ENCODE measurements at places on chromosomes 6 and 20. TPM values are rescaled to one million over a fixed set of nuclear protein-coding genes. Genes with fewer than 3 reads are reported as not detected.

GTSF1L gene
- not detected for total RNA-seq

DDX43 gene
- 0.49 TPM for total RNA-seq

SCRT2 gene
- total RNA-seq = not detected

GMDS gene
- total RNA-seq = 30.2 TPM

SLC44A4 gene
- 5.9 TPM for total RNA-seq

TNF gene
- total RNA-seq = not detected

EMILIN3 gene
- total RNA-seq = 5.6 TPM

CPXM1 gene
- total RNA-seq = 19.4 TPM

DNA sequence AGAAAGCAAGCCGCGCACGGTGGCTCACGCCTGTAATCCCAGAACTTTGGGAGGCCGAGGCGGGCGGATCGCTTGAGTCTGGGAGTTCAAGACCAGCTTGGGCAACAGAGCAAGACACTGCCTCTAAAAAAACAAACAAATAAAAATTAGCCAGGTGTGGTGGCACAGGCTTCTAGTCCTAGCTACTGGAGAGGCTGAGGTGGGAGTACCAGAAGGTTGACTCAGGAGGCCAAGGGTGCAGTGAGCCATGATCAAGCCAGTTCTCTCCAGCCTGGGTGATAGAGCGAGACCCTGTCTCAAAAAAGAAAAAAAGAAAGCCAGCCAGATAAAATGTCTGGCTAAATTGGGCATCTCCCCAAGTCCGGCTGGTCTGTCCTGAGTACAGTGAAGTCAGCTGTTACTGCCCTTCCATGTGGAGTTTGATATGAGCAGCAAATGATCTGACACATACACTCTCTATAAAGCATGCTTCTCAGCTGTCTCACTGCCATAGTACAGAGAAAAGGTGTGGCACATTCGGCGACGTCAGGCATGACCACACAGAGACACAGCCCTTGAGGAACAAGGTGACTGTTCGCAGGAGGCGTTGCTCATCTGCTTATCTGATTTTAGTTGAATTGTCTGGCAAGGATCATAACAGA lies 13.0 kb downstream of the CD83 start:
- no peak overlapping the region for H3K4me3 ChIP-seq
- H3K36me3 ChIP-seq = peaks cover 14% of the 10 kb centered on the region
- DNase-seq = no peak
- peaks cover 24% of the 10 kb centered on the region for H3K4me1 ChIP-seq
- H3K27ac ChIP-seq = no peak overlapping the region

- peaks cover 40% of the 10 kb centered on the region for H3K4me1 ChIP-seq
- DNase-seq = no peak
- no peak overlapping the region for H3K4me3 ChIP-seq
- no peaks in the 10 kb centered on the region for H3K27me3 ChIP-seq
- H3K36me3 ChIP-seq = no peaks in the 10 kb centered on the region
Observed at GRCh38 chr6:75170691-75171560, 34.9 kb downstream of the COL12A1 start.

GRCh38 chr6:132693478-132693877 lies 20.4 kb downstream of the VNN1 start:
- no peaks in the 10 kb centered on the region for H3K36me3 ChIP-seq
- no peak overlapping the region for H3K27ac ChIP-seq
- H3K4me1 ChIP-seq = no peaks in the 10 kb centered on the region
- H3K4me3 ChIP-seq = no peak overlapping the region

GRCh38 chr6:142940487-142940886 lies 4.5 kb downstream of the HIVEP2 start:
- H3K36me3 ChIP-seq = no peaks in the 10 kb centered on the region
- no peak overlapping the region for H3K27ac ChIP-seq
- H3K27me3 ChIP-seq = no peaks in the 10 kb centered on the region
- no peak for DNase-seq

DNA sequence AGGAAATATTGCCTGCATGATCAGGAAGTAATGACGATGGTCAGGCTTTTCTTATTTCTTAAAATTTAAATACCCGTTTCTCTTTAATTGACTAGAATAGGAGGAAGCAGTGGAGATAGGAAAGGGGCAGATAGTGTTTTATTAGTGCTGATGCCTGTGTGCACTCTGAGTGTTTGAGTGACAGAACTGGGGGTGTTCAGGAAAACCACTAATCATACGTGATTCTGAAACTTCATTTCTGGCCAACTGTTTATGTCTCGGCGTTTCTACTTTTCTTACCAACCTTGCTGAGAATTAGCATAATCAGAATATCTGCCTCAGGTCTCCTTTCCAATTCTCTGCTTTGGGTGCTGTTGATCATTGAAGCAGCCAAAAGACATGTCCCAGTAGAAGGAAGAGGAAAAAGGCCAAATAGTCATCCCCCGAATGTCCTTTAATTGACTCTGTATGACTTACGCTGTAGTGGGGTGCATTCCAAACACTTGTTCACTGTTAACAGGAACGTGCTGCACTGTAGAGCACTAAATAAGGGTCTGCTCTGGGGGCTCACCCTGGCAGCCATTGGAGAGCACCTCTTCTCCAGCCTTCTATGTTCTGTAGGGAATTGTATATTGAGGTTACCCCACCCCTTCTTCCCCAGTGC lies 152.9 kb downstream of the JARID2 start:
- H3K27ac ChIP-seq = no peak overlapping the region
- H3K36me3 ChIP-seq = no peaks in the 10 kb centered on the region
- peaks cover 35% of the 10 kb centered on the region for H3K4me1 ChIP-seq
- no peak overlapping the region for H3K4me3 ChIP-seq
- DNase-seq = no peak
- no peaks in the 10 kb centered on the region for H3K27me3 ChIP-seq

DNA sequence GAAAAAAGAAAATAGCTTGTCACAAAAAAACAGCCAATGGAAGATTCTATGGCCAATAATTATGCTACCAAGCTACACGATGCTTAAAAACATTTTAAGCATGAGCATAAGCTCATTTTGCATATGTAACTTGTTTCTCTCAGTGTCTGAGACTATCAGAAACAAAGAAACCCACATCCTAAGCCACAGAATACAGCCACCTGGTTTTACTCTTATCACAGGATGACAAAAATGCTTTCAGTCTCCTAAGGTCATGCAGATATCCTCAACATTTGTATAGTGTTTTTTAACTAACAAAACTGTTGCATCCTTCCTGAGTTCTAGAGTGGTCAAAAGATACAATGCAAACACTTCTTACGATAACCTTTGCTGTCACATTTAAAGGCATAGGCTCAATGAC lies 172.1 kb upstream of the RUNX2 start:
- H3K36me3 ChIP-seq = no peaks in the 10 kb centered on the region
- H3K27me3 ChIP-seq = no peaks in the 10 kb centered on the region
- H3K4me1 ChIP-seq = no peaks in the 10 kb centered on the region
- H3K4me3 ChIP-seq = no peak overlapping the region

DNA sequence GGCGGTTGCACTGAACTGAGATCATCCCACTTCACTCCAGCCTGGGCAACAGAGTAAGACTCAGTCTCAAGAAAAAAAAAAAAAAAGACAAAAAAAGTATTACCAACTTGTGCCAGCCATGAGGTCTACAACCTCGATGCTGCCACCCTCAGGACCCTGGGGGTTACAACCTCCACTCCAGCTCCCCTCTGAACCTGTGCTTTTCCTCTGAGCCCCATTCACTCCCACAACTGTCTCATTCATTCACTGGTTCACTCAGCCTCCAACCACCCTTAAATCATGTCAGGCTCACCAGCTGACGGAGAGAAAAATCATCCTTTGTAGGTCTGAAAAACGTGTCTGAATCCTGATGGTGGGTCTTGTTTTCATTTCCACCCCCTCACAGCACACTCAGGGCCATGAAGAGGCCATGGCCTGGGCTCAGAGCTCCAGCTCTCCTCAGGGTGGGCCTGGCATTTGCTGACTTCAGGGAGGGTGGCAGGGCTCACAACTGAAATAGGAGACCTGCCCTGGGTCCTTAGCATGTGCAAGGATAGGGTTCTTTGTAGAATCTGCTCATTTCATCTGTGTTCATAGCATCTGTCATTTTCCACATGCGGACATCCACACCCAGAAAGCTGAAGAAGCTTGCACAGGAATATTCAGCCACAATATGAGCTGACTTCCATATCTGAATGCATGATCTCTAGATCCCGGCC lies 1.9 kb upstream of the ULBP1 start:
- H3K27ac ChIP-seq = no peak overlapping the region
- no peaks in the 10 kb centered on the region for H3K36me3 ChIP-seq
- peak; percentile 62 for DNase-seq
- H3K27me3 ChIP-seq = peaks cover 5% of the 10 kb centered on the region
- peaks cover 28% of the 10 kb centered on the region for H3K4me1 ChIP-seq

DNA sequence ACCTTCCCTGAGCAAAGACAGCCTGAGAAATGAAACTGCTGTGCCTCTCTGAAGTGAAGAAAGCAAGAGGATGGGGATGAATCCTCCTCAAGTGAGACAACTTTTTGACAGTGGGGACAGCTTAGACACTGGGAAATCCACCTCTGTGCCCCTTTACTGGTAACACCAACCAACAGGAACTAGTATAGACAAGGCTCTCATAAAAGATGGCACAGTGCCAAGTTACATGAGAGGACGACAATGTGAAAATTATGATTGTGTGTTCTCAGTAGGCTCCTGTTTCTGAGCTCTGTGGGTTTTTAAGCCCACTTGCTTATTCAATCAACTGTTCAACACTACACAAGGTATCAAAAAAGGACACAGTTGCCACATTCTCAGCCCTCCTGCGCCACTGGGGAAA lies 41.6 kb upstream of the LYRM2 start:
- DNase-seq = no peak
- no peaks in the 10 kb centered on the region for H3K4me1 ChIP-seq
- H3K36me3 ChIP-seq = peaks cover 93% of the 10 kb centered on the region
- H3K27ac ChIP-seq = no peak overlapping the region
- no peak overlapping the region for H3K4me3 ChIP-seq

GRCh38 chr6:138161338-138162110 lies at the start of gene ARFGEF3:
TSS of gene ARFGEF3 (plus strand) at chr6:138161939. CDS start at chr6:138162087, 148 bp downstream.
- H3K4me1 ChIP-seq = peaks cover 20% of the 10 kb centered on the region
- H3K27me3 ChIP-seq = no peaks in the 10 kb centered on the region
- no peaks in the 10 kb centered on the region for H3K36me3 ChIP-seq
- no peak within 1 kb of the TSS for H3K27ac ChIP-seq
- DNase-seq = no peak

GRCh38 chr20:4135385-4136077 lies 120.2 kb upstream of the RNF24 start:
- H3K27me3 ChIP-seq = no peaks in the 10 kb centered on the region
- peaks cover 20% of the 10 kb centered on the region for H3K4me1 ChIP-seq
- no peaks in the 10 kb centered on the region for H3K36me3 ChIP-seq
